ENCODE measurements at places on chromosomes 3 and 15. TPM values are rescaled to one million over a fixed set of nuclear protein-coding genes. Genes with fewer than 3 reads are reported as not detected.

DNA sequence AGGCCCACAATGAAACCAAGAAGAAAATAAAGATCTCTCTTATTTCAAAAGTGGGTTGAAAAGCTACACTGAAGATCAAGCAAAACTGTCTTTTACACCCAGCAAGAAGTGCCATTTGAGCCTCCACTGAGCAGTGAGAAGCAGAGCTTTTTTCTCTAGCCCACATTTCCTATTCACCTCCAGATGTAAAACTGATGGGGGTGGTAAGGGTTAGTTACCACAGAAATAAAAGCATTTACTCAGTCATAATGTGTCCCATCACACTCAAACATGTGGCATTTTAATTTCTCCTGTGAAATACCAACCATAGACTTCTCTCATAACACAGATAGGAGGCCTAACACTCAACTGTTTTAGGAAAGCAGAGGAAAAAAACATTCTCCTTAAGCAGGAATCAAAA is 21.0 kb downstream of the IFT57 start:
- no peak for DNase-seq

GRCh38 chr3:76456322-76456721 is 583.6 kb upstream of the ROBO2 start:
- no peak for DNase-seq

MORC1 gene
- 0.59 TPM for polyA plus RNA-seq

DNA sequence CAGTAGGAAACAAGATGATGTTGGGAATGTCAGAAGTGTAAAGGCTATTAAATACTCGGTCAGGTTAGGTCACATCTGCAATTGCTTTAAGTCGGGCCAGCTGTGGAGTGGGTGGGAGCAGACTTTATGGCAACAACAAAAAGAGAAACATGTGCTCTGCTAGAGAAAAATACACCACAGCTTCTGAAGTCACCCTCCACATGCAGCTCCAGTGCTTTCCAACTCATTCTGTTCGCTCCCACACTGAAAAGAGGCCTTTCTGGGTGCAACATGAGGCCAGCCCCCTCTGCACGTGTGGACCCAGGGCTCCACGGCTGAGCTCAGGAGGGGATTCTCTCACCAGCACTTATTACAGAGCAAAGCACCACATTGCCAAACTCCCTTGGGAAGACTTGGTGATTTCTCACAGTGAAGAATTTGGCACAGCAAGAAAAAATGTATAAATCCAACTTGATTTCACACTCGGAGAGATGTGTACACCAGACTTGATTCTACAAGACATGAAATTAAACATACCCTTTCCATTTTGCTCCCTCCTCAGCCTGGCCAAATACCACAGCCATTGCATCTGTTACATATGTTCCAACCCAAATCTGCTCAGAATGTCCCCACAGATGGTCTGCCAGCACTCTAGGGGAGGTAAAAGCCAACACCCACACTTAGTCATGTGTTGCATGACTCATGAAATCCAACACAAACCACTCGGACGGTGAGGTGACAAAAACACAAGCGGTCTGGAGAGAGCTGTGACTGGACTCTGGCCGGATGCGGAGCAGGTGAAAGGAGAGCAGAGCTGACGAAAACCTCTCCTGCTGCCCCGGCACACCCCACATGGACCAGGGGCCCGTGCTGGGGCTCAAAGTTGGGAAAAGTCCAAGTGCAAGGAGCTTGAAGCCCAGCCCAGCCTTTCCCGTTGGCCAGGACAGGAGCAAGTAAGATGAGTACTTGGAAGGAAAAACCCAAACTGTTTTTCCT is 74.6 kb downstream of the ITGB5 start:
- no peak for DNase-seq

SLC49A4 gene
- polyA plus RNA-seq, result 8.5 TPM

LSAMP gene
- 30.6 TPM for polyA plus RNA-seq

DNA sequence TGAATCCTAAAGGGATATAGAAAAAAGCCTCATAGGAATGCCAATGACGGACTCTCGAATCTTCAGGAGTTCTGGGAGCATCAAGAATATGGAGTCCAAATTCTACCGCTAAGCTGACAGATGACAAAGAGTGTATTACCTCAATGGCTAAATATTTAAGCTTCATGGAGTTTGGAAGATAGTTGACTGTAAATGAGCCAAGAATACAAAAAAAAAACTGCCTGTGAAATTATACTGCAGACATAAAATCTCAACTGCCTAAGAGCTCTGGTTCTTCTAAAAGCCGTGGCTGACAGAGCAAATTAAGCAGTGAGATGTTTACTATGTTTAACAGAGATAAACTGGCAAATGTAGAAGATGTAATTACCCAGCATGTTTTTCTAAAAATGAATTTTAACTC is 140.0 kb downstream of the GADL1 start:
- no peak for DNase-seq

DNA sequence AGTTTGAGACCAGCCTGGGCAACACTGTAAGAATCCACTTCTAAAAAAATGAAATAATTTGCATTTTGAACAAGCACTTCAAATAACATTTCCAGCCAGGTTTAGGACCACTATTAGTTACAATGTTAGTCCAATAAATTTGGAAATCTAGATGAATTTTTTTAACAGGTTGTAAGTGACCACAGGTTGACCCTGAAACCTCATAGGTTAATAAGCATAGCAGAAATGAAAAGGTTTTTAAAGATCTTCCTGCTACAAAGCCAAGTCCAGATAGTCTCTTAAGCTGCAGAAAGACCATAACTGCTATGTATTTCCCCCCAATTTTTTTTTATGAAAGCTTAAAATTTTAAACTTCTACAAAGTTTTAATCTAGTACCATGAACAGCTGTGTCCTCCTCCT is 1.5 kb upstream of the NIT2 start:
- DNase-seq, result no peak

XCR1 gene
- not detected for polyA plus RNA-seq

SEMA7A gene
- polyA plus RNA-seq, result 6.8 TPM

CCDC174 gene
- polyA plus RNA-seq, result 25.8 TPM

DNA sequence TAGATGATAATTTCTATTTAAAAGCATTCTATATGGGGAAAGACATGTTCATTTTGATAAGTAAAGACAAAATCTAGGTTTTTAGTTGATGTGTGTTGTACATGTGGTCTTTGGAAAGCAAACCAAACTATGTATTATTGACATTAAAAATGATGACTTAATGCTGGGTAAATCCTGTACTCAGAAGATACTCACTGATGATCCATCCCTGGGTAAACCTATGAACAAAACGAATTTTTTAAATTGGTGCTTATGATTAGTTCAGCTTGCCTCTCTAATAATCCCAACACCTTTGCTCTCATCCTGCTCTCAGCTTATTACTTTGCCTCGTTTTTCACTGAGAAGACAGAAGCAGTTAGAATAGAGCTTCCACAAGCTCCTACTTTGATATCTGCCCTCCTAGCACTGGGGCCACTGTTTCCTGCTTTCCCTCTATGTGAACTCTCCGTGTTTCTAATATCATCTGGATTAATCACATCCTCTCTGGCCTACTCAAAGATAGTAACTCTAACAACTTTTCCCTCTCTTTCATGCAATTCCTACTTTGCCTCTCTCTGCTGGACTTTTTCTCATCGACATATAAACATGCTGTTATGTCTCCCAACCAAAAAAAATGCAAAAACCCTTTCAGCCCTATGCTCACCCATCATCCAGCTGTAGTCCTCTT is 29.3 kb downstream of the RARRES1 start:
- no peak for DNase-seq

GRCh38 chr3:114721864-114722263 is 425.2 kb downstream of the ZBTB20 start:
- no peak for DNase-seq

GRCh38 chr3:39330824-39331223 is 1.3 kb downstream of the CCR8 start:
- DNase-seq, result no peak

GRCh38 chr15:31405200-31405920 is 78.7 kb downstream of the KLF13 start:
- no peak for DNase-seq

- no peak for DNase-seq
These were observed 49.5 kb upstream of the HACD2 start for GRCh38 chr3:123634149-123635051.

DNA sequence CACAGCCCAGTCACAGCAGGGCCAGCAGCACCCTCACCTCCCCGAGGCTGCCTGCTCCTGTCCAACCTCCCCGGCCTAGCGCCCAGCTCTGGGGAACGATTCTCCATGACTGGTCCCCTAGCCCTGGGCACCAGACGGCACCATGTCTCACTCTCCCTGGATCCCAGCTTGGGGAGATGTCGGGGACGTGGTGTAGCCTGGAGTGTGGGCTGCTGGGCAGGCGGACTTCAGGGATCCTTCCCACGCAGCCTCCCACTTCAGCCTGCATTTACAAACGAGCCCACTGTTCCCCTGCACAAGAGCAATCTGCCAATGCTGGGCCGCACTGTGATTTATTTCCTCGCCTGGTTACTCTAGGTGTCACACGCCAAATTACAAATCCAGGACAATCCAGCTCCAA is 31.3 kb downstream of the NUP210 start:
- DNase-seq, result no peak

GRCh38 chr15:63194880-63195568 is 5.6 kb downstream of the RAB8B start:
- no peak for DNase-seq

LMLN gene
- 8.0 TPM for polyA plus RNA-seq

DNA sequence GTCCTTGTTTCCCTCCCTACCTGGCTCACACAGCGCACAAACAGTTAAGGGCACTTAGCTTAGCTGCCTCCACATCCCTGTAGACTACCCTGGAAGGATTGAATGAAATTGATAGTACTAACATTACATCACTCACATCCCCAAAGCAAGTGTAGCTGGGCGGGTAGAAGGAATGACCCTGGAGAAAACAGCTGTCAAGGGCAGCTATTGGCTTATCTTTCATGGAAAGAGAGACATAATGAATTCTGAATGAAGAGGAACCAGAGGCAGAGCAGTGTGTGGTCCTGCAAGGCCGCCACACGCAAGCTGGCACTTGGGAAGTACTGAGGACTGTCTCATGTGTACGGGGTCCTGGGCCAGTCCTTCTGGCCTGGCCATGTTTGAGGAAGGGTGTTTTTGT is 369.6 kb upstream of the RGMA start:
- no peak for DNase-seq

DNA sequence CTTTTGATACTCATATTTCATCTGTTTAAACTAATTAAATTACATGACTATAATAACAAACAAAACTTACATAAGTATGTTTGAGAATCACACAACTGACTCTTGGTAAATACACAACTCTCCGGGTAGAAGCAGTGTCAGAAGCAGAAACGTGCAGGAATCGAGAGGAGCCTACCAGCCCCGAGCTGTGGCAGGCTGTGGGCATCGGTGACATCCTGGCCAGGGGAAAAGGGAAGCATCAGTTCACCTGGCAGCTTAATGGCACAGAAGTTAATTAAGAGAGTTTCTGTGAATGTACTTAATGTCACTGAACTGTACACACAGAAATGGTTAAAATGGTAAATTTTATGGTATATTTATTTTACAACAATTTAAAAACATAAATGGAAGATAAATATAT is 90.2 kb downstream of the CRTC3 start:
- DNase-seq, result no peak

GOLGA8Q gene
- polyA plus RNA-seq, result 0.89 TPM

DNA sequence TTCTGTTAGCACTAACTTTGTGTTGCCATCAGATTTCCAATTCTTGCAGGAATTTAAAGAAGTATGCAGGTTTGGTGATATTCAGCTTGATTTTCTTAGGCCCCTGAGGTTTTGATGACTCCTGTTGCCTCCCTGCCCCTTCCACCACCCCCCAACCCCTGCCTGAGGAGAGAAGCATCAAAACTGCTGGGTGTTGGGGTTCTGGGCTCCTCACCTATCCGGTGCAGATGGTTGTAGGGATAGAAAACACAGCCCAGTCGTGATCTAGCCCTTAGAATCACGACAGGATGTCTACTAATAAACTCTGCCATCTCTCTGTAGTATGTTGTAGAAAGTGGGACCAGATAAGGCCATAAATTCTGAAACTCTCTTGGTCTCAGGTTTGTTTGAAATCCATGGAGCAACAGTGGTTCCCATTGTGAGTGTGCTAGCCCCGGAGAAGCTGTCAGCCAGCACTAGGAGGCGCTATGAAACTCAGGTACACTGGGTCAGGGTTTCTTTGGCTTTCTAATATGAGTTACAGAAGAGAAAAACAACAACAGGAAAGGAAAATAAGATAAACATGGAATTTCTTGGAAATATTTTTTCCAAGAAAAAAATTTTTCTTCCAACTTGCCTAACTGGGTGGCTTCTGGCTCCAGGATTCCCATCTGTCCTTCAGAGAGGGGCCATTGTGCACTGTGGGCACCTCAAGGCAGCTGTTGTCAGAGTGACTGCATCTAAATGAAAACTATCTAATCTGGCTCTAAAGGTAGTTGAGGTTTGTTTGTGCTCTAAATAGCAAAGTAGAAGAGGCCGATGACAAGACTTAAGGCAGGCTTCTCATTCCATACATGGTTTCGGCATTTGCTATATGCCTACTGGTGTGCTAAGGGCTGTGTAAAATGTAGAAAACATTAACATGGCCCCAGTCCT is 8.7 kb downstream of the SRP14 start:
- DNase-seq, result no peak

GRCh38 chr3:81927811-81928210 is 166.4 kb upstream of the GBE1 start:
- no peak for DNase-seq

- DNase-seq, result no peak
These were observed 105.9 kb downstream of the TP63 start for GRCh38 chr3:189737071-189737470.

DNA sequence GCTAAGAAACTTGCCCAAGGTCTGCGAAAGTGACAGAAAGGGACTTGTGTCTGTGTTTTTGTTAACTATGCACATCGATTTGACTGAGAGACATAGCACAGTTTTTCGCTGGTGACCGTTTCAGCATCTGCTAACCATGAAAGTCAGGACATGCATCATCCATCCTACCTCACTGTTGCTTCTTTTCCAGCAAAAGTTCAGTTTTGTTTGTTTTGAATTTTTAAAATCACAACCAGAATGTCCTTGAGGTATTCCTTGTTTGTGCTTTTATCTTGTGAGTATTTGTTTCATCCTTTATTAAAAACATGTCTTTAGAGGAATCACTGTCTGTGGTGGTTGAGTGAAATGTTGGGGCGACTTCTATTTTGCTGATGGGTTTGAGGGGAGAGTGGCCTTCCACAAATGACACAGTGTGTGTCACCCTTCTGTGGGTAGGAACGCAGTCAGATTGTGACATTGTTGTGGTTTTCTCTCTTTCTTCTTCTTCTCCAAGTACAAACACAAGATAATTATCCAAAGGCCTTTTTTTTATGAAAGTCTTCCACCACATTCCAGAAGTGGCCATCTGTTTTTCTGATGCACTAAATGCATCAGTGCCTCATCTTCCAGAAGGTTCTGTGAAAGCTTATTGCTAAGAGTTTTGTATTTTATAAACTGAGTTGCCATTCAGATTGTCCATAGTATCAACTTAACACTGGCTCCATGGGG is 214.4 kb upstream of the NR2E3 start:
- no peak for DNase-seq

- DNase-seq, result no peak
These were observed 28.3 kb upstream of the MASP1 start for GRCh38 chr3:187319699-187320302.

DNA sequence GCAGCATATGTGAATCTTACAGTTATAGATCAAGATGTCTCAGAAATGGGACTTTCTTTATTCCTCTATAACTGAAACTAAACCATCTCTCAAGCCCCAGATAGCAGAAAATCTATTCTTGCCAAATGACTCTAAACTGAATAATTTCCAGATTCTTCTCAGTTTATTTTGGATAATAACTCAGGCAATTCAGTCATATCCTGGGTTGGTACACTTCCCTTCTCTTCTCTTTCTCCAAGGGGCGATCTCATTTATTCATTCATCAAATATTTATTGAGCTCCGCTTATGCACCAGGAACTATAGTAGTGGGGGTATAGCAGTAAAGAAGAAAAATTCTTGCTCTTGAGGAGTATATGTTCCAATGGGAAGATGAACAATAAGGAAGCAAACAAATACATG is 13.5 kb upstream of the PCOLCE2 start:
- DNase-seq, result no peak

TEX55 gene
- polyA plus RNA-seq, result not detected

Data from left renal pelvis (tissue), 4 donors.